A549 treated with CpdA at 1 μM for 4 hours (cell line): ENCODE measurements at places on chromosomes 12 and 14. TPM values are rescaled to one million over a fixed set of nuclear protein-coding genes. Genes with fewer than 3 reads are reported as not detected.

GALNT9 gene
- total RNA-seq, result 3.6 to 8.2 TPM (median 7.1 TPM) in 5 replicates

GZMB gene
- total RNA-seq, result not detected in 5 replicates

LRRC74A gene
- total RNA-seq, result not detected in 5 replicates

AQP6 gene
- not detected in 5 replicates for total RNA-seq

LIN7A gene
- total RNA-seq, result 0.33 to 0.55 TPM (median 0.43 TPM) in 5 replicates

CLEC6A gene
- total RNA-seq, result not detected in 5 replicates
